GOT3 (cell line): ENCODE measurements at places on chromosomes 5 and 9.

GRCh38 chr5:56983593-56984361 is 31.9 kb upstream of the MIER3 start:
- DNase-seq = no peak

GRCh38 chr9:97518909-97519307 is 17.4 kb downstream of the TMOD1 start:
- DNase-seq = no peak

GRCh38 chr5:88544671-88545070 is 276.0 kb upstream of the TMEM161B start:
- no peak for DNase-seq

GRCh38 chr5:19728571-19728970 is 259.4 kb downstream of the CDH18 start:
- no peak for DNase-seq

DNA sequence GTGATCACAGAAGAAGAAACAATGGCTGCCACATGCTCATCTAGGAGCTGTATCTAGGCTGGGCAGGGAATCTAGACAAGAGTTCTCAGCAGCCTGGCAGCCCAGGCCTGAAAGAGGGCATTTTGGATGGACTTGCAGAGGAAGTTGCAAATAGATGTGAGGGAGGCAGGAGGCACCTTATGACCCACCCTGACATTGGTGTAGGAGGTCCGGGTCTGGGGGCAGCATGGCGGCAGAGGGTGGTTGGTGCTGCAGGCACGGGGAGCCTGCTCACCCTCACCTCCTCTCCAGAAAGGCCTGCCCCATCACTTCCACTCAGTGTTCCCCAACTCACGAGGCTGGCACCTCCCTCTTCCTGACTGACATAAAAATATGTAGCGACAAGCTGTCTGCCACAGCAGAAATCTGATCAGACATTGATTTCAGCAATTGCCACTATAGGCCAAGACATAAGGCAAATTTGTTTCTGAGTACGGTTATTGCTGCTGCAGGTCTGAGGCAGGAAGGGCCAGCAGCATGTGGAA is 217.6 kb downstream of the PBX3 start:
- no peak for DNase-seq

- DNase-seq = no peak
Measured at GRCh38 chr5:17064241-17064640, 128.2 kb upstream of the MYO10 start.

- DNase-seq = no peak
Measured at GRCh38 chr5:152686931-152687330, 281.9 kb upstream of the NMUR2 start.

DNA sequence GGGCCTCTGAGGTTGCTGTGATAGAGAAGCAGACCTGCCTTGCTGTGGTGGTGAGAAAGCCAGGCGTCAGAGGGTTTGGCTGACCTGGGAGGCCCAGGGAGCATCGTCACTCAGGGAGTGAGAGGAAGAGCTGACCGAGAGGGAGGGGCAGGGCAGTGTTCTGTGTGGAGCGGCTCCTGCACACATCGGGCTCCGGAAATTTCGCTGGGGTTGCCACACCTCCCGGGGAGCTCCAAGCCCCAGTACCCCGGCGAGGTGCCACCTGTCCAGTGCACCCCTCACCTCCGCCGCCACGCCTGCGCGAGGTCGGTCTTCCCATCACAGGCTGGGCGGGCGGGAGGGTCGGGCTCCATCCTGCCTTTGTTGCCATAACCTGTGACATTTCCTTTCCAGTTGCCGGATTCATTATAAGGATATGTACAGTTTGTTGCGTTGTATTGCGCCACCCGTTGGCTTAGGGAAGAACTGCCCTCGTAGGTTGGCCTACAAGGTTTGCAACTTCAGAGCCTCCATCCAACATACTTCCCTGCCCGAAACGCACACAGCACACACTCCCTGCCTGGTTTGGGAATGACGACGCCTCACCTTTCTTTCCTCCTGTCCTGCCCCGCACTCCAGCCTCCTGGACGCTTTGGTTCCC is 223.2 kb downstream of the CACNA1B start:
- DNase-seq = no peak

DNA sequence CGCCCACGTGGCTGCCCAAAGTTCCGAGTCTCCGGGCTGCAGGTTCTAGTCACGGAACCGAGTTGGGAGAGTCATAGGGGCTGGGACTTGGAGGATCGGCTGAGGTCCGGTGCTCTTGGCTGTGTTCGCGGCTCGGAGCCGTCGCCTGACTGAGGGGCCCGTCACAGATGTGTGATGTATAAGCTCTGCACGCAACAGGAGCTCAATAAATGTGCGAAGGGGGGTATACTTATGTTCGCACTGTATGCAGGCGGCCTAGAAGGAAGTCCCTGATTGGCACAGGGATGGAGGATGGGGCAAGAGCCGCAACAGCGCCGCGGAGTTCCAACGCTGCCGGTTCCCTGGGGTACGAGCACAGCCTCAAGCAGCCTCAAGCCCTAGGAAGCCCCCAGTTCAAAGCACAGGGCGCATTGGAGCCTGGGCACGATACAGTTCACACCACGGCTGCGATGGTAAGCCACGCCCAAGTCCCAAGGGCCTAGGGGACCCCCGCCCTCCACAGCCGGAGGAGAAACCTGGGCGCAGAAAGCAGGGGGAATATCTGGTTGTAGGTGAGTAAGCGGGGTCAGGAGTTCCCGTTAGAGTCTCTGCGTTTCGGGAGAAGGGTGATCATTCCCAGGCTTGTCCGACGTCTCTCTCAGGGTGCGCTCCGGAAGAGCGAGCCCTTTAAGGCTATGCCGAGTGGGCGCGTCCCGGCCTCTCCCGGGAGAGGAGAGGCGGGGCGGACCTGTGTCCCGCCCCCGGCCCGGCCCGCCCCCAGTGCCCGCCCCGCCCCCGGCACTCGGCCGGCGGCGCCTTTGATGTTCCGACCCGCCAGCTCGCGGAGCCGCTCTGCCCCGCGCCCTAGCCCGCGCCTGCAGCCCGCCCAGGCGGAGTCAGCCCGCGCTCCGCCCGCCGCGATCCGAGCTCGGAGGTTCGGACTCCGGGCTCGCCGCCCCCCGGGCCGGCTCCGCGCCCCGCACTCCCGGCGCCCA is at the start of gene TCF7:
Gene TCF7, plus strand, starts transcription at position 780 of the 974 bp plus-strand sequence. CDS start 226 bp downstream, outside the sequence.
- DNase-seq = peak; percentile 43

GRCh38 chr5:109328626-109329025 is 81.1 kb downstream of the PJA2 start:
- no peak for DNase-seq

DNA sequence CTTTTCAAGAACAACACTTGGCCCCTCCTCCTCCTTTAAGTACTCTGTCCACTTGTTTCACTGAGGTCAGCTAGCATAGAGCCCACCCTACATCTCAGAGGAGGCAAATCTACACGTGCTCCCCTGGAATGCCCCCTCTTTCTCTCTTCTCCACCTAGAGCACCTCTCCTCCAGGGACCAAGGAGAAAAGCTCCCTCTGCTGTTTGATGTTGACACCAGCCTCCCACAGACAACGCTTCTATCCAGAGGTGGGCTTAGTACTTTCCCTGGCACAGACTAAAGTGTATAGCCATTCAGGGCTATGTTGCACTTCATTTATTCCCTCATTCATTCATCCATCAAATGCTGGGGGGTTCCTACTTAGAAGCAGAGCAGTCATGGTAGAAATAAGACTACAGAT is 68.2 kb upstream of the TAF1L start:
- no peak for DNase-seq

DNA sequence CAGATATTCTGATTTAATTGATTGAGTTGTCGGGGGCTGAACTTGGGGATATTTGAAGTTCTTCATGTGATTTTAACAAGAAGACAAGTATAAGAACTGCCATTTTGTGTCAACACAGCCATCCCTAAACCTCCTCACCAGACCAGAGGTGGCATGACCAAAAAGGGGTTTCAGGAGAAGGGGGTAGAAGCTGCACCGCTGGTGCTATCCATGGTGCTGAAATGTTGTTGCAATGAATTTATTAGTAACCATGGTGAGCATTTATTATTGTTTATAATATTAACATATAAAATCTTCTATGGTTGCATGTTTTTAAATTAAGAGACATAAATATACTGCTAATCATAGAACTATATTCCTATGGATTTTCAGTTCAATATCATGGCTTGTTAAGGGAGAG is 72.3 kb downstream of the GNA14 start:
- DNase-seq = no peak

DNA sequence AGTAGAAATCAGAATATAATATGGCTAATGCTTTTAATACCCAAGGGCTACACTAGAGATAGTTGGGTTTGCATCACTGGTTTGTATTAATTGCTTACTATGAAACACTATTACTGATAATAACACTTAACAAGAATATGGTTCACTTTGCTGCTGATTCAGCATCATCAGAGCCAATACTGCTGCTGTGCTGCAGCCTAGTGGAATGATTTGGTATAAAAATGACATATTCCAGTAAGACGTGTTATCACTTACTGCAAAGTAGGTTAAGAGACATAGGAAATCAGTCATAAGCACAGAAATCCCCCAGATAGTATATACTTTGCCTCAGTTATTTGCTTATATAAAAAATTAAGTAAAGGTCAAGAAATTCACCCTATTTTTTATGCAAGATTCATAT is 2.8 kb downstream of the CDH10 start:
- no peak for DNase-seq

DNA sequence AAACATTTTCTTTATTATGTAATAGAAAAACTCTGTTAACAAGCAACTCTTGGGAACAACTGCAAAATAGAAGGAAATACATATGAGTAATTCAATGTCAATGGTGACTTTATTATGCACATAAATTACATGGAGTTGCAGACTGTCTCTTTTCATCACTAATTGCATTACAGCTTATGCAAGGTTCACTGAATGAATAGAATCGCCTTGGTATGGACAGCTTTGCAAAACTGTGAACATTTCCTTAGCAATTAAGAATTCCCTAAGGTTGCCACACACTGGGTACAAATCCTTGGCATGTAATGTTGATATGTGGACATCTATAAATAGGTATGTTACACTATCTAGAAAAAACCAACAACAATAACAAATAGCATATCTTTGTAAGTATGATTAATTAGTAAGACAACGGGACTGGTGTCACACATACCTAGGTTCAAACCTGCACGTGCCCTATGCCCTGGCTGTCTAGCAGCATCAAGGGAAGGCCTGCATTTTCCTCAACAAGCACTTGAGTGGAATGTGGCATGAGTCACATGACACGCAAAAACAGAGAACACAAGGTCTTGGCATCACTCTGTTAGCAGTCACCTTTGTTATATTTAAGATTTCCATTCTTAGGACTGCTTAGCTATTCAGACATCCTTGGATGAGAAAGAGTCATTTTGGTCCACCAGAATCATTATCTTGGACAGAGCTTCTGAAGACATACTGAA is 263.9 kb downstream of the CTNND2 start:
- no peak for DNase-seq

- no peak for DNase-seq
Measured at GRCh38 chr5:150254774-150255173, 34.8 kb downstream of the CAMK2A start.
